ENCODE measurements at places on chromosomes 16 and 17.

DNA sequence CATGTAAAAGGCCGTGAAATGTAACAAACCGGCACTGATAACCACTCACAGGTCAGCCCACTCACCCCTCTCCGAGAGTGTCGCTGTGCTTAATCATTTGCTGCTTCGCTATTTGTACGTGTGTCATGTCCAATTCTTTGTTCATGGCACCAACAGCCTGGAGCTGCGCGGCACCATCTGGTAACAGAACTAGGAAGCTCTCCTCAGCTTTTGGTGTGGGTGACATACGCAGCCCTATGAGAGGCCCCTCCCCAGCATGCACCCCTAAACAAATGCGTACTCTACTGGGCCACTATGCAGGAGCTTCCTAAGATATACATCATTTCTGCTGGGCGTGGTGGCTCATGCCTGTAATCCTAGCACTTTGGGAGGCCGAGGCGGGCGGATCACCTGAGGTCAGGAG lies 2.3 kb upstream of the PECAM1 start:
- DNase-seq = no peak

DNA sequence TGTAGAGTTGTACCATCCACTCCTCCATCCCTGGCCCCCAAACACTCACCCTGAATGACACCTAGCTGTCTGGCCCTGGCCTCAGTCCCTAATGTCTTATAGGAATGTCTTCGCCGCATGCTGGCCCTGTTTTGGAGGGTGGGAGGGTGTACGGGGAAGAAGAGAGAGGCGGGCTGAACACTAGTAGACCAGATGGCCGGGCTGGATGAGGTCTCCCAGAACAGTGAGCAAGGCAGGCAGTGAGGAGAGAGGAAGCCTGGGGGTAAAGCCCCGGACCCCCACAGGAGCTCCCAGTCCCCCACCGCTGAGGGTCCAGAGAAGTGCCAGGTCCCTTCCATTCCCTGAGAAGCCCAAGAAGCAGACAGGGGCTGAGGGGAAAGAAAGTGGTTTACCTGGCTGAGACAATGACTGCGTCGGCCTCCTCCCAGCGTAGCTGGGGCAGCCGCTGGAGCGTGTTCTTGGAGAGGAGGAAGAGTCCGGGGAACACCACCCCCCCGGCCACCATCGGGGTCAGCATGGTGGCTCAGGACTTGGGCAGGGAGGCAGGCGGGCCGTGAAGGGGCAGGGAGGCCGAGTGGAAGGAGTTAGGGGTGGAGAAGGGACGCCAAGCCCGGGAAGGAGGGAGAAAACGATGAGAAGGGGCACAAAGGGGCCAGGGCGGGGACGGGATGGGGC lies 923 bp downstream of the TLCD3B start:
- DNase-seq = no peak

DNA sequence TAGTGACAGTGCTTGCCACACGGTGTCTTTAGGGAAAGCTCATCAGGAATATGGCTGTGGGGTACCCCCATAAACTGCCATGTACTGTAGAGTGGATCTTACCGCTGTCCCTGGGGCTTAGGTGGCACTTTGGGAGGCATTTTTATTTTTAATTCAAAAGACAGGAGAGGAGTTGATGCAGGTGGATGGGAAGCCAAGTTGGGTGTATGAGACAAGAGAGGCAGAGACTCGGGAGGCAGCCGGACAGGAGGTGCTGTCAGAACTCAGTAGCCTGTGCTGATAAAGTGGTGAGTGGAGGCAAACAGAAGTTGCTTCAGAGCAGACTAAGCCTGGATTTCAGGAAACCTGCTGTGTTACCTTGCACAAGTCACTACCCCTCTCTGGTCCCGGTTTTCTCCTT lies 185.9 kb downstream of the TMEM132E start:
- DNase-seq = no peak

DNA sequence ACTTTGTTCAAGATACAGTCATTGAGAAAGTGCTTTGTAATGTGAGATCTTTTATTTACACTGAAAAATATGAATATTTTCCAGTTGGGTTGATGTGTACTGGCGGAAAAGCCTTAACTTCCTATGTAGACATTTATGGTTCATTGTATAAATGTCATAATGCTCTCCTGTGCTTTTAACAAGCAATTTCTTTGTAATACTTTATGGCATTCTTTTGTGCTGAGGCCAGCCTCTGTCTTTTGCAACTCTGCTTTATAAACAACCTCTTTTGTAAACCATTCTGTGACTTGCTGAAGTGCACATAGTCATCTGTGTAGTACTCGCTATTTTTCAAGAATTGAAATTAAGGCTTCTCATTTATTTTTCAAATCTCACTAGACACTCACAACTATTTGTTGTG lies 291.2 kb downstream of the CDH11 start:
- DNase-seq = no peak

GRCh38 chr17:57772774-57773173 lies 27.7 kb upstream of the CCDC182 start:
- DNase-seq = no peak

- no peak for DNase-seq
Observed at GRCh38 chr16:48367441-48368049, 17.7 kb downstream of the SIAH1 start.

DNA sequence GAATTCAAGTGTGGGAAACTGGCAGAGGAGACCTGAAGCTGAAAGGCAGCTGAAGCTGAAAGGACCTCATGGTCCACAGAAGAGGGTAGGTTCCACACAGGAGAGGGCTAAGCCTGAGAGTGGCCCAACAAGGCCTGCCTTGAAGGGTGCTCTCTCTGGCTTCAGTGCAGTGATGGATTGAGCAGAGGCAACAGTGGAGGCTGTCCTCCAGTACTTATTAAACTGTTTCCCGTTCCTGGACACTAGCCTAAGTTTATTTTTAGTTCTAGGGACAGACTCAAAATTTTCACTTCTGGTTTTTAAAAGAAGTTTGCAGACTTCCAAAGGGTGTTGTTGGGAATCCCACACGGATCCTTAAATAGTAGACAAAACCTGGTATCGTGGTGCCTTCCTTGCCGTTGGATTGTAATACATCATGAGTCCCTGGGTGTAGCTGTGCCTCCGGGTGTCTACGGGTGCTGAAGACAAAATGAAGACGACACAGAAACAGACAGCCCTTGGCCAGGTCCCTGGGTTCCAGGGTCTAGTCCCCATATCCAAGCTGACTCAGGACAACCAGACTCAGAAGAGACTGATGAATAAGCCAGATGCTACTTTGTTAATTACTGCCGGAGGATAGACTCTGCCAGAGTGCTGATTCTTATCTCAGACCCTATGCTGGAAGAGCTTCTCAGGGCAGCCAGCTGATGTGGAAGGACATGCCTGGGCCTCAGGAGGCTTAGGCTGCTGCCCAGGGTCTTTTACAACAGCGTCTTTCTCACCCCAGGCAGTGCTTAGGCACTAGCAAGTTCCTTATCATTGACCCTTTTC lies 7.1 kb upstream of the CMTM4 start:
- no peak for DNase-seq

DNA sequence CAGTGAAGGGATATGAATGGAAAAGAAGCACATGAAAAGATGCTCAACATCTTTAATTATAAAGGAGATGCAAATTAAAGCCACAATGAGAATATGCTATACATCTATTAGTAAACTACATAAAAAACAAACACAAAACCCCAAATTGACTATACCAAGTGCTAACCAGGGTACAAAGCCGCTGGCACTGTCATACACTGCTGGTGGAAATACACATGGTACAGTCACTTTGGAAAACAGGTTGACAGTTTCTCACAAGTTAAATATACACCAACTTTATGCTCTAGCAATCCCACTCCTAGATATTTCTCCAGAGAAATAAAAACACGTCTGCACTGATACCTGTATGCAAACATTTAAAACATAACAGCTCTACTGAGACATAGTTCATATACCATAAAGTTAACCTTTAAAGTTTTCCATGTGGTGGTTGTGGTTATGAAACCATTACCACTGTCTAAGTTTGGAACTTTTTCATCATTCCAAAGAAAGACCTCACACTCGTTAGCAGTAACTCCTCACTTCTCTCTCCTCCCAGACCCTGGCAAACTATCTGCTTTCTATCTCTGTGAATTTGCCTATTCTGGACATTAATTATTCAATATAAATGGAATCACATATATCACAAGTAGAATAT lies 42.7 kb downstream of the ADGRG5 start:
- no peak for DNase-seq

GRCh38 chr17:18233803-18234518 lies 8.5 kb downstream of the LLGL1 start:
- DNase-seq = no peak

DNA sequence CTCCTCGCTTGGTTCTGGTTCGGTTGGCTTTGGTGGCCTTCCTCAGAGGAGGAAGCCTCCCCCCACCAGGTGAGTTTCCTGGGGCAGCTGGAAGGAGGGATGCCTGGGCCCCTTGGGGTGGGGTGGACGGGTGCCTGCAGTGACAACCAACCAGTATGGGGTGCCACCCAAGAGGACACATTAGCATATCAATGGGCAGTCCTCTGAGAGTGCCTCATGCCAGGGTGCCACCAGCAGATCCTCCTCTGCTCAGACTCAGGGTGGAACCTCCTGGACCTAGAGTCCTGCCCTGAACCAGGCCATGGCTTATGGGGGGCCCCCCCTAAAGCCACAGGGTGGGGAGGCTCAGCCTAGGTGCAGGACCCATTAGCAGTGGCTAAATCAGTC lies 2.7 kb downstream of the PPP1R1B start:
- no peak for DNase-seq

GRCh38 chr17:48095611-48096010 lies 5.7 kb downstream of the CBX1 start:
- DNase-seq = no peak

- DNase-seq = no peak
Observed at GRCh38 chr17:29016345-29017210, 10.7 kb upstream of the SEZ6 start.

DNA sequence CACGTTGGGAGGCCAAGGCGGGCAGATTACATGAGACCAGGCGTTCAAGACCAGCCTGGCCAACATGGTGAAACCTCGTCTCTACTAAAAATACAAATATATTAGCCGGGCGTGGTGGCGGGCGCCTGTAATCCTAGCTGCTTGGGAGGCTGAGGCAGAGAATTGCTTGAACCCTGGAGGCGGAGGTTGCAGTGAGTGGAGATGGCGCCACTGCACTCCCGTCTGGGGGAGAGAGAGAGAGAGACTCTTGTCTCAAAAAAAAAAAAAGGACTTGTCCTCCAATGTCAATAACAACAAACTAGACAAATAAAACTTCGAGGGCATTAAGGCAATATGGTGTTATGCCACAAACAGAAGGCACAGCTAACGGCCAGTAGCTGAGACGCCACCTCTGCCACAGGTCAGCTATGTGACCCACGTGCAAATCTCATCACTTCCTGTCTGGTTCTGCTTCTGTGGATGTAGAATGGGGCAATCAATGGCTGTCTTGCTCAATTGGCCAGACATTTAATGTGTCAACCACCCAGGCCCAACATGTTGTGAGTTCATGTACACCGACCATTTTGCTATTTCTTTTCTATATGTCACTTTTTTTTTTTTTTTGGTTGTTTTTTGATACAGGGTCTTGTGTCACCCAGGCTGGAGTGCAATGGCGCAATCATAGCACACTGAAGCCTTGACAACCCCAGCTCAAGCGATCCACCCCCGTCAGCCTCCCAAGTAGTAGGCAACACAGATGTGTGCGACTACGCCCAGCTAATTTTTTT lies 834 bp upstream of the TXNDC11 start:
- no peak for DNase-seq

- DNase-seq = no peak
Observed at GRCh38 chr16:56424791-56425438, 430 bp downstream of the AMFR start.

DNA sequence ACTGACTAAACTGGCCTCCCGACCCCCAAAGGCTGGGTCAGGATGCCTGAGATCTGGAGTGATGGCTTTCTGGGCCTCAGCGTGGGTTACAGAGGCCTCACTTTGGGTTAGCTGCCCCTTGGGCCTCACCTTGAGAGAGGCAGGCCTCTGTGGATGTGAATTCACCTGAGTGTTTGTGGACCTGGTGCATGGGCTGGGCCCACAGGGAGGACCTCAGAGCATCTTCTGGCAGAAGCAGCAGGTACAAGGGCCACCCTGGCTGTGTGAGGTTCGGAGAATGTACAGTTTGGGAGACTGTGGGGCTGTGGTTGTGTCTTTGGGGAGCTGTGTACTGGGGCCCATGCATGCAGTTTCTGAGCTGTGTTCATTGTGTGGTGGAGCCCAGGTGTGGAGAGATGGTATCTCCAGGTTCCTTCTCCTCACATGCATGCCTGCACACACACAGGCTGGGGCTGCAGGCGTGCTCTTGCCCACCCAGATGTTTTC lies 18.3 kb downstream of the RARA start:
- no peak for DNase-seq

DNA sequence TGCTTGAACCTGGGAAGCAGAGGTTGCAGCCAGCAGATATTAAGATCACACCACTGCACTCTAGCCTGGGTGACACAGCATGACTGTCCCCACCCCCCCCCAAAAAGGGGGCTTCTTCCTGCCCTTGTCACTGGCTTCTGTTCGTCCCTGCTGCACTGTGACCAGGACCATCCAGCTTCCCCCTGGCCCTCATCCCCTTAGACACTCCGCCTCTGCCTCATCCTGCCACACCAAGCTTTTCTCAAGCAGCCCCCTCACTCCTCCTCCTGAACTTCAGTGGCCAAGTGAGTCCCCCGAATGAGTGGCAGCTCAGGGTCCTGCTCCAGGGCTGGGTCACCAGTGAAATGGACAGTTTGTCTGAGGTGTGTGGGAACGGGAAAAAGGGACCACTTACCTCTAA lies 177.3 kb downstream of the CPPED1 start:
- DNase-seq = no peak

- no peak for DNase-seq
Observed at GRCh38 chr16:66175636-66176035, 190.9 kb upstream of the CDH5 start.

DNA sequence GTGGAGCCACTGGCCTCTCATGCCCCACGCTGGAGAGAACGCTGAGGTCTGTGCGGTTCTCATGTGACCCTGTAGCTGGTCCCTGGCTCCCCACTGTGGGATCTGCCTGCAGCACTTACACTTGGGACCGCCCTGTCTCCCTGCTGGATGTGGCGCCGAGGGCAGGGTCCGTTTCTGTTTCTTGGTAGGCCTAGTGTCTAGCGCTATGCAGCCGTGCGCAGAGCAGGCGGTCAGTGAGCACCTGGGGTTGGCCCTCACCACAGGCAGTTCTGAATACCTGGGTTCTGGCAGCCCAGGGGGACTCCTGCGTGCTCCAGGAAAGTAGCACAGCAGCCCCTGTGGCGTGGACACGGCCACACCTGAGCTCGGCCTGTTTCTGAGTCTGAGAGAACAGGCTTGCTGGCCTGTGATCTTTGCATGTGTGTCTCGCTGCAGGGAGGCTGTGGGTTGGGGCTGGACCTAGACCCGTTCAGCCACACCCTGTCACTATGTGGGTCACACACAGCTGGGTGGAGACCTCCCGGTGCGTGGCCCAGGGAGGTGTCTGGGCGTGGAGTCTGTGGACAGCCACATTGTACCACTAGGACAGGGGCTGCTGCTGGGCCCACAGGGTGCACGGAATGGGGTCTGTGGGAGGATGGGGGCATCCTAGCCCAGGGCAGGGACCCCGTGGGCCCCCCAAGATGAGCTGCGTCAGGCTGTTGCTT lies 2.8 kb downstream of the CAPN15 start:
- DNase-seq = no peak

GRCh38 chr17:67365738-67366192 lies 612 bp downstream of the PSMD12 start:
- no peak for DNase-seq

GRCh38 chr17:57730026-57730701 lies 14.9 kb downstream of the CCDC182 start:
- DNase-seq = no peak
